ENCODE measurements at places on chromosomes 1 and 21.

GRCh38 chr1:10074852-10075730, 42.3 kb downstream of the UBE4B start:
- no peak for DNase-seq

DNA sequence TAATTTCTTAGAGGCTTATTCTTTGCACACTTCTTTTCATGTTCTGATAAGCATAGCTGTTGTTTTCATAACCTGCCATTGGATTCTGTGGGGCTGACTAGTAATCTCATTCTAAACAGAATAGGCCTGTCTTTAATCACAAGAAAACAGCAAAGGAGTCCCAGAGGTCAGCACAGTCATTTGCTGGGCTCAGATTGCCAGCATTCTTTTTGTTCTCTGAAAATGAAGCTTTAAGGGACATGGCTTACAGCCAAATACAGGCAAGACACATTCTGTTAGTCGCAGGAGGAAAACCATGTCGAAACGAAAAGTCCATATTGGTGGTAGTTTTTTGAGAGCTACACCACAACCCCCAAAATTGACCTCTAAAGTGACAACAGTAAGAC, 75.0 kb downstream of the MRPS6 start:
- DNase-seq = no peak

- DNase-seq = peak; percentile 82
These were observed 29.2 kb downstream of the NEGR1 start for GRCh38 chr1:72253132-72253531.

DNA sequence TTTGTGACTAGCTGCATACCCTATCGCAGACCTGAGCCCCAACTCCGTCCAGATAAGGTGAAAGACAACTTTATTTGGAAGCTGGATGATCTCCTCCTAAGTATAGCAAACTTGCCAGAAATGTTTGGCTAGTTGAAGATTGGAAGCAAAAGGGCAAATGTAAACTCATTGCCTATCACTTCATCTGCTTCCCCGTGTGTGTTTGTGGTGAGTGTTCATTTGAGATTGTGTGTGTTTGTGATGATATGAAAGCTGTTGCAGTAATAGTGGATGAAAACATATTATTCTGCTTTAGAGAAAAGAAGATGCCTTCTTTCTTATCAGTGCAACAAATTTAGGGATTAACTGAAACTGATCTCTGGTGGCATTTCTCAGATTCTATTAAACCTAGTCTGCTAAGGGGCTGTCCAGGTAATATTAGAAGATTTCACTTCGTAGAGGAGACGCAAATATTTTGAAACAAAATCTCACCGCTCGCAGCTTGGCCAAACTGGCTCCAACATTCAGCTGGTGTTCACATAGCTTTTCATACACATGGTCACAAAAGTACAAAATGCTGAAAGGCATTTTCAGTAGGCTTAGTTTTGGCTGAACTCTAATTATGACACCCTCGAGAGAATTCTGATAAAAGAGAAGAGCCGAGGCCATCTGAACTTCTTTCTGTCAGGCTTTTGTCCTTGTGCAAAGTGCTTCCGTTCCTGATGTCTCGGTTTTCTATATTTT, 1.1 kb downstream of the TBX19 start:
- DNase-seq = no peak

- DNase-seq = no peak
These were observed 112.3 kb upstream of the IFFO2 start for GRCh38 chr1:19068639-19069276.

- peak; percentile 95 for DNase-seq
These were observed at the start of gene GLUL for GRCh38 chr1:182391362-182392049. TSS of gene GLUL (minus strand) at chr1:182391790. CDS start at chr1:182388737, 3,053 bp downstream.

- DNase-seq = no peak
These were observed 3.1 kb downstream of the ESPN start for GRCh38 chr1:6427441-6428390.

DNA sequence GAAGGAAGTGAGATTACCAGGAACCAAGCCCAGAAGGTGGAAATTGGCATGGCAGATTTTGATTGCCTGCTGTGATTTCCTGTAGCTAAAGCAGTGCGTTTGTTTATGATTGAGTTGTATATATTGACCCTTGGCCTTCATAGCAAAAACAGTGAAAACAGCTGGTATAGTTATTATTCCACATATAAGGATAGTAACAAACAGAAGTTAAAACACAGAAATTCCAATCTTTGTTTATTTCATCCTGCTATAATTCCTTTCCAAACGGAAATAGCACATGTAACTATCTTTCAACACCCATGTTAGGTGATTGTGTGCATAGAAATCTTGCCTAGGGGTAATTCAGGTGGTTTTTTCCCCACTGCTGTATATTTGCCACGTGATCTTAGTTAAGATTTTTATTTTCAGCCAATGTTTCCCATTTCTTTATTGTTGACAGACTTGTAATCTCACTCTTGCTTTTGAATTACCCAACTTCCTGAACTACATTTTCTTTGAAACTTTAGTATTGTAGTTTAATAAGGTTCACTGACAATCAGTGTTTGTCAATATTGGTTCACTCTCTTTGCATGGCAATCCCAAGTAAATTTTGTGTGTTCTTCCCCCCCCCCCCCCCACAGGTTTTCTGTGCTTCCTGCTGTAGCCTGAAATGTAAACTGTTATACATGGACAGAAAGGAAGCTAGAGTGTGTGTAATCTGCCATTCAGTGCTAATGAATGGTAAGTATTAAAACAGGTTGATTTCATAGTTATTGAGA, 102.7 kb downstream of the CC2D1B start:
- DNase-seq = no peak

DNA sequence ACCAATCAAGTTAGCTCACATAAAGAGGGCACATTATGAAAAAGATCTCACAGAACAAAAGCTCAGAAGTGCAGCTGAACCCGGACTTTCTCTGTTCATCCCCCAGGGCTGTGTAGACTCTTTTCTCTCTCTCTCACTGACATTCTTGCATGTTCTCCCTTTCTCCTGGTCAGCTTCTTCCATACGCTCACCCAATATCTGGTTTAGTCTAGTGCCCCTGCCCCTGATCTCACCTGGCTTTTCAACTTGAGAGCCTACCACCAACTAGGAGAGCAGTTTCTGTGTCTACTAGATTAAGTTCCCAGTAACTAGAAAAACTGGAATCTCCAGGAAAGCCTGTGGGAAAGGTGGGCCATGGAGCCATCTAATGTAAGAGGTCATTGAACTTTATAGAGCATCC, 126.9 kb upstream of the GRIK3 start:
- no peak for DNase-seq

DNA sequence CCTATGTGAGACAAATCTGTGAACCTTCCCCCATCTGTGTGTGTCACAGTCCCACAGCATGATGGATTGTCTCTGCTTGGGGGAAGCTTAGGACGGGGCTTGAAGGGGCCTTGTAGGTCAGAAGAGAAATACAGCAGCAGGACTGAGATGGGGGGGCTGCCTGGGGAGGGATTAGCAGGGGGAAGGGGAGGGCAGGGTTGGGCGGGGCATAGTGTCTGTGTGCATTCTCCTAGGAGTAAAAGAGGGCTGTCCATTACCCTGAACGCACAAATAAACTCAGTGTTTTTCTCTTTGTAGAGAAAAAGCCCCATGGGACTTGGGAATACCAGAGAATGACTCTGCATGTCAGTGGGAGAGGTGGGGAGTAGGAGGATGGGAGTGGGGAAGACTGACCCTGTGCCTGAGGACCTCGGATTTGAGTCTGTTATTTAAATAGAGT, 16.4 kb downstream of the RNF220 start:
- no peak for DNase-seq
